ENCODE measurements at places on chromosomes 13 and 19. TPM values are rescaled to one million over a fixed set of nuclear protein-coding genes. Genes with fewer than 3 reads are reported as not detected.
A peak's percentile ranks its signal among the peaks of the same experiment; 100 is the strongest.

The OVOL3 gene
- total RNA-seq: 1.4 TPM

The VSTM2B gene
- not detected for total RNA-seq

DNA sequence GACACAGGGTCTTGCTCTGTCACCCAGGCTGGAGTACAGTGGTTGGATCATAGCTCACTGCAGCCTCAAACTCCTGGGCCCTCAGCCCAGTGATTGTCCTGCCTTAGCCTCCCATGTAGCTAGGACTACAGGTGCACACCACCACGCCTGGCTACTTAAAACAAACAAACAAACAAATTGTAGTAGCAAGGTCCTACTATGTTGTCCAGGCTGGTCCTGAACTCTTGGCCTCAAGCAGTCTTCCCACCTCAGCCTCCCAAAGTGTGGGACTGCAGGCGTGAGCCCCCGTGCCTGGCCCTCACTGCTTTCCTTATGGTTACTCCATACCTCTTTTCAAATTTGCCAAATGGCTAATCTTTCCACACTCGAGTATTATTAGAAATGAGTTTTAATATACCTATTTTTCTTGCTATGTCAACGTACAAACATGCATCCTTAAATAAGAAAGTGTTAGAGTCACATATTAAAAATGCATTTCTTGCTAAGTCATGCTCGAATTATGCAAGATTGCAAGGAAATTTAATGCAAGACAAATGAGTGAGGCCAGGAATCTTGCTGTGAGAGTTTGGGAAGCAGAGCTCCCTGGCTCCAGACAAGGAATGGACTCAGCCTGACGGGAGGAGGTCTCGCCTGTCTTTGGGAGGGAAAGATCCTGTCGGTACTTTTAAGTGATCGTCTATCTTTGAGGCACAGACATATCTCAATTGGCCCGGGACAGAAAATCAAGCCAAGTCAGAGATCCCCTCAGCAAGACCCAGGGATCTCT, 39.4 kb downstream of the RFX2 start:
- no peaks in the 10 kb centered on the region for H3K4me1 ChIP-seq
- DNase-seq: no peak
- no peak overlapping the region for H3K4me3 ChIP-seq
- H3K36me3 ChIP-seq: no peaks in the 10 kb centered on the region

- no peaks in the 10 kb centered on the region for H3K36me3 ChIP-seq
- peak overlapping the region; percentile 90 for H3K27ac ChIP-seq
- H3K4me3 ChIP-seq: no peak overlapping the region
- peak; percentile 77 for DNase-seq
Measured at GRCh38 chr19:33291623-33292534, 10.5 kb downstream of the CEBPA start.

Data from SJCRH30 (cell line).